Substantia nigra (tissue), 51 donors: ENCODE measurements at places on chromosomes 5 and 9.
A peak's percentile ranks its signal among the peaks of the same experiment; 100 is the strongest.

DNA sequence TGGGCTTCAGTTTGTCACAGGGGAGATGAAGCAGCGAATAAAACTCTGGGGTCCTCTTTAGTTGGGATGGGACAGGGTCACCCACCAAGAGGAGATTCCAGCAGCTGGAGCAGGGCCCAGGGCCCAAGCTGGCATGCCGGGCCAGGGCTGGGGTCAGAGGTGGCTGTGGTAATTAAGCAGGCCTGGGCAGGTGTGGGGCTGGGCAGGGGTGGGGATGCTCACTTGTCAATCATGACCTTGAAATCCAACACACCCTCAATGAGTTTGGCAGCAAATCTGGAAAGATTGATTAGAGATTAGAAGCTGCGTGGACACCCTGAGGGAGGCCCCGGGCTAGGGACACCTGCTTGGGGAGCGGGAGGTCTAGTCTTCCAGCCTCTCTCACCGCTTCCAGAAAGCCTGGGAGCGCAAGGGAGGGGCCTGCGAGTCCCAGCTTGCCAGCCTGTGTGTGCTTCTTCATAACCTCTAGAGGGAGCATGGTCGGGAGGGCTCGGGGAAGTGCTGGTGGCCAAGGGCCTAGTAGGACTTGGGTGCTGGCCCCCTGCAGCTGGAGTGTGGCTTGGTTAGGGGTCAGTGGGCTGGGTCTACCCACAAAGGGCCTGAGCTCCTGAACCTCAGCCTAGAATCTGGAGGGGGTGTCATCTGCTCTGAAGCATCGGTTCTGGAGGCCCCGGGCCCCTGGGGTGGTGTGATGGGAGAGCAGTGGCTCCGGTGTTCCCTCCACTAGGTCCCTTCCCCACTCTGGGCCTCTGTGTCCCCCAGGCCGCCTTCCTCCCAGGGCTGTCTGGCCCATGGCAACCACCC, 7.6 kb downstream of the CRAT start:
- DNase-seq: no peak

DNA sequence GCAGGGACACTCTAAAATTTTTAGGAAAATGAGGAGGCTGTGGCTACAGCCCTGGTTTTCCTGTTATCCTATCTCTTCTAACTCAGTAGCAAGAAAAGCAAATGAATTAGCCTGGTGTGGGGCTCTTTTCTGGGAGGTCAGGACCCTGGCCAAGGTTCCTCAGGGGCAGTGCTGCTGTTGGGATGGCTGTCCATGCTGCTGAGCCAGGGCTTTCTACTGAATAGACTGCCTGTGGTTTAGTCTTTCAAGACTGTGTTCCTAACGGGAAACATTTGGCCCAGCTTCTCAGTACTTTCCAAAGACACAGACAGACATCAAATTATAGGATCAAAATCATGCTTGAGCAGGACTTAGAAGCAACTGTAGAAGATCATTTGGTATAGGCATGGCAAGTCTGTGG, 18.1 kb downstream of the TNC start:
- peak; percentile 23 for DNase-seq

DNA sequence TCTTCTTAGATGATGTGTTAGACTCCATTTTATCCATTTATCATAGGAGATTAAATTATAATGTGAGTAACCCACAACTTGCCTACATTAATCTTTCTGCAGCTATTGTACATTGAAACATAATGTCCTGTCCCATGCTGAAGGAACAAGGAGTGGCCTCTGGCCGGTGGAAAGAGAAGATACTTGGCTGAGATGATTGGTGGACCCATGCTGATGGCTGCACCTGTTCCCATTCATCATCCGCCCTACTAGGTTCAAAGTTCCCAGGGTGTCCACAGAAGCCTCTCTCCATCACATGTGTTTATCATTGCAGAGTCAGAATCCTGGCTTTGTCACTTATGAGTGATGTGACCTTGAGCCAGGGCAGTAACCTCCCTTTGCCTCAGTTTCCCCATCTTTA, 24.7 kb downstream of the FBXL7 start:
- DNase-seq: no peak

DNA sequence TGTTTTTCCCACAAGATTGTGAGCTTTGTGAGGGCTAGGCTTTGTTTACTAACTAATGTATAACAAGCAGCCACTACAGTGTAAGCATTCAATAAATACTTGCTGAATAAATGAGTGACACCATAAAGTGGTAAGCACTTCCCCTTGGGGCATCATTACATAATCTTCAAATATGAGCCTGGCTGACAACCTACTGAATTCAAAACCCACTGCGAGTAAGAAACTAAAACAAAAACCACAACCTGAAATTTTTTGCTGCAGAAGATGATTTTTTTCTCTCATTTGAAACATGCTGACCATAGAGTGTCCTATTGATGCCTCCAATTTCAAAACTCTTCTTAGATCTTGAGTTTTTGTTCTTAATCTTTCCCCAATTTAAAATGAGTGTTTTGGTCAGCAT, 331.3 kb upstream of the CCNG1 start:
- no peak for DNase-seq

GRCh38 chr9:130043654-130044623, 950 bp upstream of the FNBP1 start:
- no peak for DNase-seq

- DNase-seq: no peak
Observed at GRCh38 chr5:42349163-42349562, 74.1 kb upstream of the GHR start.

GRCh38 chr5:90983711-90984124, 399.4 kb downstream of the ARRDC3 start:
- DNase-seq: no peak

DNA sequence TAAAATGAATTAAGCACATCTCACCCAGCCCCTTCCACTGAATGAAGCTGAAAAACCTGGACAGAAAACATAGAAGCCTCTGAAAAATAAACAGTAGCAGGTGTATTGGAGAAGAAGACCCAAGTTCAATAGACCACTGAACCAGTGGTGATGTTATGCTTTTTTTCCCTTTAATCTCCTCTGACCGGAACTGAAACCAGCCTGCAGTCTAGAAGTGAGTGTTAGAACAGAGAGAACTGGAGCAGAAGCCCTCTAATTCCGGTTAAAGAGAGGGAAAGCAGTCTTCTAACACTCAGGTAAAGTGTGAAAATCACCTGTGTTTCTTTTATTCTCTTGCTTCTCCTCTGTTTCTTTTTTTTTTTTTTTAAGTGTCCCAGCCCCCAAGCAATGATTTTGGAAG, 83.5 kb upstream of the CCL21 start:
- no peak for DNase-seq

DNA sequence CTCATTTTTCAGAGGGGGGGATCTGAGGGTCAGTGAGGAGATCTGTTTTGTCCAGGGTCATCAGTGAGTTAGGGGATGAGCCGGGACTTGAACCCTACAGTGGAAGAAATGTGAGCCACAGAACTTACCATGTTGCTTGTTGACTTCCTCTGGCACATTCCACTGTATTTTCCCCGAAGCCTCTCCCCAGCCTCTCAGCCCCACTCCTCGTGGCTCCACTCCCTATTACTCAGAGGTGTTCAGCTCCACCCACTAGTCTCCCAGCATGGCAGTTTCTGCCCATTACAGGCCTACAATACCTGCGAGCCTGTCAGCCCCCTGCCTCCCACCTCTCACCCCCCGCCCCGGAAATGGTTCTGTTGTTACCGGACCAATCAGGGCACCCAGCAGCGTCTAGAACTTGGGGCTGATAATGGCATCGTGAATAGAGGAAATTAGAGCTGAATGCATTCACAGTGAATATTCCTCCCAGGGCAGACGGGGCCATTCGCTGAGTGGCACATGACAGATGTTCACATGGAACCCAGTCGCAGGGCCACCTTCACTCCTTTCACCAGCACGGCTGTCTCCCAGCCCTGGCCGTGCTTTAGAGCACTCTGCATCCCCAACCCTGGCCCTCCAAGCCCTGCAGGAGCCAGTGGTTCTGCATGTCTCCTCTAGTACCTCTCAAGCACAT, 81.6 kb downstream of the KCNIP1 start:
- no peak for DNase-seq

DNA sequence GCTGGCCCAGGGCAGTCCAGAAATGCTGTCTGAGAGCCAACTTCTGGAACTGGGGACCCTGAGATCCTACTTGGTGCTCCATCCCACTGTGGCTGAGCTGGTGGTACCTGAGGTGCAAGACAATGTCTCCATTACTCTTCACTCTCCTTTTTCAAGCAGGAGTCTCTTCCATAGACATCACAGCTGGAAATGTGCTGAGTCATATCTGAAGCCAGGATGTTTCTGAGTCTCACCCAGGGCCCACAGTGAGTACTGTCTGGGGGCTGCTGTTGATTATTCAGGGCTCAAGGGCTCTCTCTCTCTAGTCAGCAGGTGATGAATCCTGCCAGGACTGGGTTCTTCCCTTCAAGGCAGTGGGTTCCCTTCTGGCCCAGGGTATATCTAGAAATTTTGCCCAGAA, 145.2 kb upstream of the TAS2R1 start:
- no peak for DNase-seq

GRCh38 chr9:136512651-136513071, 29.8 kb upstream of the SEC16A start:
- peak; percentile 57 for DNase-seq

- DNase-seq: no peak
Observed at GRCh38 chr9:111195766-111196165, 134.3 kb downstream of the OR2K2 start.

- DNase-seq: no peak
Observed at GRCh38 chr9:134564431-134565170, 77.0 kb upstream of the COL5A1 start.

GRCh38 chr5:55062039-55062779, 38.2 kb downstream of the GZMK start:
- DNase-seq: no peak

- DNase-seq: peak; percentile 29
Observed at GRCh38 chr9:93962561-93963440, 7.6 kb upstream of the BARX1 start.

GRCh38 chr9:69179037-69179436, 5.0 kb downstream of the TJP2 start:
- DNase-seq: no peak

DNA sequence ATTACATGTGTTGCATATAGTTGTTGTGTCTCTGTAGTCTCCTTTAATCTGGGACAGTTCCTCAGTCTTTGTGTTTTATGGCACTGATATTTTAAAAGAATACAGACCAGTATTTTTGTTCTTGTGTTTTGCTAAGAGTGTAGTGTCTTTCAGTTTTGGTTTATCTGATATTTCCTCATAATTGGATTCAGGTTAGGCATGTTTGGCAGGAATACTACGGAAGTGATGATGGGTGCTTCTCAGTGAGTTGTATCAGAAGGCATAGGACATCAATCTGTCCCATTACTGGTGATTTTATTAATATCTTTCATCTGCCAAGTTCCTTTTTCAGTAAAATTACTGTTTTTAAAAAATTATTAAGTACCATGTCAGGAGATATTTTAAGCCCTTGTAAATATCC, 212.9 kb downstream of the ARHGEF28 start:
- no peak for DNase-seq

- no peak for DNase-seq
Observed at GRCh38 chr5:101418713-101419118, 515.6 kb upstream of the ST8SIA4 start.

- no peak for DNase-seq
Observed at GRCh38 chr5:179610903-179611265, 12.6 kb downstream of the HNRNPH1 start.

- DNase-seq: no peak
Observed at GRCh38 chr5:55714339-55714738, 2.2 kb upstream of the SLC38A9 start.

DNA sequence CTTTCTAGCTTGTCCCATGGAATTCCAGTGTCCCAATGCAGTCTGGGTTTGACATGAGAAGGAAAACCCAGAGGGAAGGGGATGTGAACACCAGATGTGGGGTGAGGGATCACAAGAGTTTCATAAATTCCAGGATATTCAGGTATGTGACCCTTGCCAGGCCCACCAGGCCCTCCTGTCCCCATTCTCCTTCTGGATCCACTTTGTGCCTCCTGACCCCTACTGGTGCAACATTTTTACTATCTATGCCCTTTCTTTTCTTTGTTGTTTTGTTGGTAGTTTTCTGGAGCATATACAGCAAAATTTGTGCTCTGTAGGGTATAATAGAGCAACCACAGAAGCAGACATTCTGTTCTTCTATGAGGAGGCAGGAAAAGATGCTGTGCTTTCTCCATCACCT, 597.0 kb upstream of the GRAMD2B start:
- DNase-seq: no peak

- no peak for DNase-seq
Observed at GRCh38 chr9:108783731-108784495, 71.9 kb downstream of the ACTL7B start.

- no peak for DNase-seq
Observed at GRCh38 chr9:14783358-14783757, 60.8 kb upstream of the CER1 start.

- no peak for DNase-seq
Observed at GRCh38 chr9:31168161-31168560, 1216.3 kb upstream of the ACO1 start.

DNA sequence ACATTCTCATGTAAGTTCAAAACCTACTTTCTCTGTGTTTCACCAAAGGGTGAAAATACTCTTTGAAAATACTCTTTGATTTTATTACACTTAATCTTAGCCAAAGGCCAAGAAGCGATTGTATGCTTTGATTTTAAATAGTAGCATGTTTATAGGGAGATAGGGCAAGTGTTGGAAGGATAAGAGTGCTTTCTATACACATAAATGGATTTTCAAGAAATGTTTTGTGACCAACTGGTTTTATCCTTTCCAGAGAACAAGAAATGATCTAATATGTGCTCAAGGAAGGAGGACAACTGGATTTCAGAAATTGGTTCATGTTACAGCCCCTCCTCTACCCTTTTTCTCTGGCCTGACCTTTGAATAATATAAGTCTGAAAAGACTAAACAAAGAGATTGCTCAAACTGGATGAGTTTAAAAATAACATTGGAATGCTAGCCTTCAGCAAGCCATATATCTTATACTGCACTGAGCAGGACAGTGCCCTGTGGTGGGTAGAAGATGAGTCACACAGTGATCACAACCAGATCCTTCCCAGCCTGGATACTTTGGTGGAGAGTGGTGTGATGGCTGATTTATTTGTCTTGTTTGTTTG, 13.1 kb downstream of the PALM2AKAP2 start:
- DNase-seq: no peak

DNA sequence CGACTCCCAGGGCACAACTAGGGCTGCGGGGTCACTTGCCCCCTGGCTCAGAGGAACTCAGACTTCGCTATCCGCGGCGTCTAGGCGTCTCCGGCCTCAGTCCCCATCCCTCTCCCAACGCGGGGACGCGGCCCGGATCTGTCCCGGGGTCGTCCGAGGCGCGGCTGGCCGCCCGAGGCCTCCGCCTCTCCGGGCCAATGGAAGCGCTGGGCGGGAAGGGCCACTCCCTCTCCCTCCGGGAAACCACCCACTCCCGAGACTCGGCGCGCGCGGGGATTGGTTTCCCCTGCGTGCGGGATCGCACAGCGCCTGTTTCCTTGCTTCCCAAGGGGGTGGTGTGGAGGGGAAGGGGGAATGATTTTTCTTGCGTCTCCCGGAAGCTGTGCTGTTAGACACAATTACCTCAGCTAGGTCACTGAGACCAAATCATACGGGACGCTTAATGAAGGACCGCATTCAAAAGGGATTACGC, 38.3 kb downstream of the NR2F1 start:
- peak; percentile 69 for DNase-seq

GRCh38 chr9:110452227-110452801, 114.7 kb upstream of the TXNDC8 start:
- no peak for DNase-seq
